ENCODE measurements at places on chromosomes 6 and 20. TPM values are rescaled to one million over a fixed set of nuclear protein-coding genes. Genes with fewer than 3 reads are reported as not detected.

The EIF2S2 gene
- total RNA-seq = 108 TPM

The PHF10 gene
- total RNA-seq = 22.3 TPM

The SRSF12 gene
- total RNA-seq = 0.09 TPM

The HACE1 gene
- 18.1 TPM for total RNA-seq

The ATP9A gene
- total RNA-seq = 36.0 TPM

The TTLL9 gene
- under 0.01 TPM for total RNA-seq

The ANKRD6 gene
- total RNA-seq = 1.1 TPM

The KIFC1 gene
- total RNA-seq = 1.4 TPM

The PLG gene
- total RNA-seq = not detected

The ROMO1 gene
- total RNA-seq = 352 TPM

The UNC5CL gene
- 0.09 TPM for total RNA-seq

The BEND3 gene
- 1.7 TPM for total RNA-seq

The ALDH5A1 gene
- total RNA-seq = 0.28 TPM

The CST5 gene
- not detected for total RNA-seq

The RAD21L1 gene
- total RNA-seq = 0.14 TPM

The TRIM31 gene
- total RNA-seq = not detected

The MACROD2 gene
- 0.55 TPM for total RNA-seq

The OR5V1 gene
- not detected for total RNA-seq

The IBTK gene
- total RNA-seq = 62.8 TPM

The BEND6 gene
- 12.8 TPM for total RNA-seq

The C6orf141 gene
- total RNA-seq = 3.0 TPM

The BTNL2 gene
- not detected for total RNA-seq

The CCN5 gene
- total RNA-seq = 5.0 TPM

The BCAS1 gene
- total RNA-seq = 0.09 TPM

The ME1 gene
- 30.8 TPM for total RNA-seq

The TAAR9 gene
- not detected for total RNA-seq

The ARMH2 gene
- not detected for total RNA-seq
